ENCODE measurements at places on chromosomes 16 and 17. TPM values are rescaled to one million over a fixed set of nuclear protein-coding genes. Genes with fewer than 3 reads are reported as not detected.

The SLC5A10 gene
- total RNA-seq: not detected

The RGS9 gene
- 3.0 TPM for total RNA-seq

The CDK5RAP3 gene
- 134 TPM for total RNA-seq

The BRIP1 gene
- 0.24 TPM for total RNA-seq

The KRT15 gene
- total RNA-seq: 0.35 TPM

The KRTAP2-2 gene
- total RNA-seq: not detected

The SCNN1G gene
- 8.9 TPM for total RNA-seq

The SPN gene
- total RNA-seq: 0.87 TPM

The CCL16 gene
- not detected for total RNA-seq

The CCDC154 gene
- total RNA-seq: 0.59 TPM

- DNase-seq: no peak
Observed at GRCh38 chr16:11949527-11949926, 7.7 kb upstream of the NPIPB2 start.

DNA sequence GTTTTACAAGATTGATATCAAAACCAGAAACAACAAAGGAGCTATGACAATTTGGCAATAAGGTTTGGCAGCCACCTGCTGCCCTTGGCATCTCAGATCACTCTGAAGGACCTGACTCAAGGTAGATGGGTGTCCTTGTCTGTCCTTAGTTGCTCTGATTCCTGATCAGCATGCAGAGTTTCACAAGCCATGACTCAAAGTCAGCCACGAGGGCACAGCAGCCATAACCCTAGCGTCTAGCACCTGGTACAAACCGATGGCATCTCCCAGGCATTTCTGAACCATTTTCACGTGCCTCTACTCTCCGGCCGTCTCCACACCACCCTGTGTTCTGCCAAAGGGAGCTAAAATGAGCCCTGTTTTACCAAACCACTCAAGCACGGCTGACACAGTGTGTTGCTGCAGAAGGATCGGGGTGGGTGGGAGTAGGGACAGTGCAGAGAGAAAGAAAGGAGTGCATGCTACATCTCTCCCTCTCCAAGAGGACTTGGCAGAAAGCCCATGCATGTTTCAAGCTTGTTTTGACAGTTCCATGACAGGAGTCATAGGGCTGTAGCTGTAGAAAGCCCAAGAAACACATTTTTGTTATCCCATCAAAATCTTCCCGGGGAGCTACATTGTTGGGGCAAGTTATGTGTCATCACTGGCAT is 297.3 kb downstream of the ABCC12 start:
- no peak for DNase-seq

DNA sequence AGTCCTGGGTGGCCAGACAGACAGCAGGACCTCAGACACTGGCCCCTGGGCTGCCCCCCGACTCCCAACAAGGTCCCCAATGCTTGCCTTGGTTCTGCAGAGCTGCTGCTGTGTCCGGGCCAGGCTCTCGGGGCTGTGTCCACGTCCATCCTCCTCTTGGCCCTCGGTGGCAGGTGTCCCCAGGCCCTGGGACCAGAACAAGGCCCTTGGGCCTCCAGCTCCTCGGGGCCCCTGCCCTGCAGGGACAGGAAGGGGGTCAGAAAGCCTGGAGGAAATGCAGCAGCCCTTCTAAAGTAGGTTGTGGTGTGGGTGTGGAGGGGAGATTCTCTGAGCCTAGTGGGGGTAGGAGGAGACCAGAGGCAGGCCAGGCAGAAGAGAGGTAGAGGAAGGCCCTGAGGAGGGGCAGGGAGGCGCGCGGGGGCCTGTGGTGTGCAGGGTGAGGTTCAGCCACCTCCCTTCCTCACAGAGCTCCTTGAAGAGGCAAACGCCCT is 2.5 kb upstream of the AXIN1 start:
- DNase-seq: no peak

DNA sequence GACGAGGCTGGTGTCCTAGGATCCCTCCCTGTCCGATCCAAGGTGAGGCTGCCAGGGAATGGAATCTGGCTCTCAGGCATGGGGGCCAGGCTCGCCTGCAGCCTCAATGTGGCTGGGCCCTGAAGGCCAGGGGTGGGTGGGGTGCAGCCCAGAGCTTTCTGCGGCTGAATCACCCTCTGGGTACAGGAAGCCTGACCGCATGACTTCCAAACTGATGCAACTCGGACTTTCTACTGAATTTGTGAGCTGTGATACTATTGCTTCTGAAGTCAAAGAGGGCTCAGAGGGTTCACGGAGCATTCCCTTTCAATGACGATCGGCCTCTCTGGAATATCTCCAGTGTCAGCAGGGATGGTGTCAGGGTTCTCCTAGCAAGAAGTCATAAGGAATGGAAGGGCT is 123.7 kb downstream of the METRNL start:
- DNase-seq: no peak

GRCh38 chr16:25126820-25127232 is 15.3 kb downstream of the LCMT1 start:
- no peak for DNase-seq

DNA sequence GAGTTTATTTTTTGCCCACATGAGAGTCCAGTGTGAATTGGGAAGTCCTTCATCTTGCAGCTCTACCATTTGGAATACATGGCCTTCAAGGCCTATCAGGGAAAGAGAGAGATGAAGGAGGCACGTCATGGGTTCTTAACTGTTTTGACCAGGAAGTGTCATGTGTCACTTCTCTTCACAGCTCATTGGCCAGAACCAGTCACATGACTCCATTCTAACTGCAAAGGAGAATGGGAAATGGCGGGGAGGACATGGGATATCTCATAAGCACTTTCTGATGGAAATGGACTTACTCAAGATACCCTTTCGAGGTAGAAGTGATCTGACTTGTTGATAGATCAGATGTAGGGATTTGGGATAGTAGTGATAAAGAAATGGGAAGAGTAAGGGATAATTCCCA is 57.9 kb upstream of the CES5A start:
- DNase-seq: no peak

GRCh38 chr17:2083613-2084035 is 28.7 kb downstream of the HIC1 start:
- no peak for DNase-seq

- DNase-seq: no peak
Observed at GRCh38 chr17:41523787-41524186, 4.3 kb downstream of the KRT19 start.

- DNase-seq: no peak
Observed at GRCh38 chr16:53566552-53567245, 63.7 kb upstream of the AKTIP start.

- DNase-seq: no peak
Observed at GRCh38 chr16:15502041-15502725, 67.8 kb downstream of the BMERB1 start.

DNA sequence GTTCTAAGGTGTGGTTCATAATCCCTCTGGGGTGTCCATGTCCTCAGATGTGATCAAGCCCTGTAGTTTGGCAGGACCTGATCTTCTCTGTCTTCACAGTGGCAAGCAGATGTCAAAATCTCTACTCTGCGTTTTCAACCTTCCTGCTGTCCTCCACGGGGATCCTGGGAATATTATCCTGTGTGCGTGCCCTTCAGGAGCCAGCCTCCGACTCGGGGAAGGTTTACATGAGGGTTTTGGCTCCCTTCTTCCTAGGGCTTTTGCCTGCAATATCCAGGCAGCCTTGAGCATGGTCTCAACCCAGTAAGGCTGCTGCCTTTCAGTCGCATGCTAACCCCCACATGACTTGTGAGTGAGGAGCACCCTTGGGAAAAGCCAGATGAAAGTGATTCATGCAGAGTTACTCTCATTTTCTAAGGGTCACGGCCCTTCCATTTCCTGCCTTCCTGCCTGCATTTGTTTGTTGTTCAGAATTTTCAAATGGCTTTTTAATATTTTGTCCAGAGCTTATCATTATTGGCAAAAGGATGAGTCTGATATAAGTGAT is 202.2 kb upstream of the CHMP6 start:
- no peak for DNase-seq

GRCh38 chr16:47375423-47375822 is 85.4 kb downstream of the ITFG1 start:
- no peak for DNase-seq

DNA sequence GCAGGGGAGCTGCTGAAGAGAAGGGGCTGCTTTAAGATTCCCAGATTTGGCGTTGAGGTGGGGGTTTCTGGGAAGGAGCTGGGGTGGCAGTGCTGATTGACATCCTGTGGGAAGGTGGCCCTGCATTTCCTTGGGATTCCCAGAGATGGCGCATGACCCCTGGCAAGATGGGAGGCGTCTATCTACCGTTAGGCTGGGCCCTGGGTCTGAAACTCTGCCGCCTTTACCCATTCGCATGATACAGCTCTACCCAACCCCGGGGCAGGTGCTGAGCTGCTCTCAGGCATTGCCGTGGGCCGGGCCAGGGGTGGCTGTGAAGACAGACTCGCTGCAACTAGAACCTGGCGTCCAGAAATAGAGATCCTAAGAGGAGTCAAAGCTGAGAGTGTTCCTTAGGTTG is 9.9 kb upstream of the MVD start:
- no peak for DNase-seq

DNA sequence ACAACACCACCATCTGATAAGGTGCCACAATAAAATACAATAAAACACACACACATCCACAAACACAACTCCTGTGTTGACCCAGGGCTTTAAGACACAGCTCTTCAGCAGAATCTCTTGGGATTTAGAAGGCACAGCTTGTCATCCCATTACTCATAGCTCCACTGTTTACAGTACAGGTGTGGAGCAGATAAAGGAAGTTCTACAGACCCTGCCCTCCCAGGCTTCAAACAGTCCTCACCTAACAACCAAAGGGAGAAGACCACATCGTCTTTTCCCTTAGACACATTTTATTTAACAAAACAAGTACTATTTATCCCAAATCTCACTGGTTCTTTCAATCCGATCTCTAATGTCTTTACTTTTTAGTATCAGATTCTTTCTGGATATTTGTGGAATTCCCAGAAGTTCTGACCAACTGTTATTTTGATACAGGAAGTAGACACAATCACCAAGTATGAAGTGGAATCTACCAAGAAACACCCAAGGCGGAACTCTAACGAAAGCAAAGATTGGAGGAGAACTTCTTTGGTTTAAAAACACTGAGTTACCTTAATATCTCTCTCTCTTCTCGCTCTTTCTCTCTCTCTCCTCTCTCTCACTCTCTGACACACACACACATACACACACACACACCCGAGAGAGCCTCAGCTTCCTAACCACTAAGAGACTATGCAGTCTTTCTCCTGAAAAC is 46.1 kb downstream of the CYTH1 start:
- DNase-seq: no peak

- DNase-seq: no peak
Observed at GRCh38 chr17:45639297-45639849, 144.7 kb upstream of the CRHR1 start.

GRCh38 chr17:68595496-68595895 is 5.7 kb downstream of the FAM20A start:
- DNase-seq: no peak

DNA sequence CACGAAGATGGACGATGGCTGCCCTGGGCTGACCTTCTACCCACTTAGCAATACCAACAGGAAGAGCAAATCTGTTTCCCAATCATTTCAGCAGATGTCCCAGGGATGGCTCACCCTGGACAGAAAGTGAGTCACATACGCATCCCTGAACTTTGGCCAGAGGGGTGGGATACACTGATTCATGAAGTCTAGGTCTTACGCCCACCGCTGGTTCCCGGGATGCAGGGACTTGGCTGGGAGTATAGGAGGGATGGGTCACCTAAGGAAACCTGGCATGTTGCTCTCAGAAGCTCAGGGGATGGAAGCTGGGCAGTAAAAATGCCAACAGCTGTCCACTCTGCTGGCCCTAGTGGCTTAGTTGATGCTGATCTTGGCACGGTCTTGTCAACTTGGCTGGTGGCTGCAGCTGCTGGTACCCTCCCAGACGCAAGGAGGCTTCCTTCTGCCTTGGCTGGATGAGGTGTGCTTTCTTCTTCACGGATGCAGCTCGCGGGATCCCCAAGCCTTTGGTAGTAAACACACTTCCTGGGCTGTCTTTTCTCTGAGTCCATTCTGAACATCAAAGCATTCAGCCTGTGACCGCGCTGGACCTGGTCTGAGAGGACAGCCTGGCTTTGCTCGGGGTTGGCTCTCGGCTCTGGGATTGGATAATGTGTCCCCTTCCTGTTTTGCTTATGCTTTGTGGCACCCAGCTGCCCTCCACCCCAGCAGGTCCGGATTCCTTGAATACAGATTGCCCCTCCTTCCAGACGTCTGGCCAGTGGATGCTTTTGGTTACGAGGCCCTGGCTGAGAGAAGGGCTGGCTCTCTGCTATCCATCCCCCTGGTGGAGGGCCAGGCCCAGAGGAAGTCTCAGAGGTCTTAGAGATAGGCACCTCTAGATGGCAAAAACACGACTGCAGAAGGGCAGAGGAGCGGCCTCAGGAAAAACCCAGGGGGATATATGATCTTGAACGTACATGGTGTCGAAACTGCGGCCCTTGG is 71.5 kb downstream of the RAP1GAP2 start:
- DNase-seq: peak; percentile 73

GRCh38 chr17:44774271-44775135 is 15.7 kb downstream of the ADAM11 start:
- peak; percentile 92 for DNase-seq

DNA sequence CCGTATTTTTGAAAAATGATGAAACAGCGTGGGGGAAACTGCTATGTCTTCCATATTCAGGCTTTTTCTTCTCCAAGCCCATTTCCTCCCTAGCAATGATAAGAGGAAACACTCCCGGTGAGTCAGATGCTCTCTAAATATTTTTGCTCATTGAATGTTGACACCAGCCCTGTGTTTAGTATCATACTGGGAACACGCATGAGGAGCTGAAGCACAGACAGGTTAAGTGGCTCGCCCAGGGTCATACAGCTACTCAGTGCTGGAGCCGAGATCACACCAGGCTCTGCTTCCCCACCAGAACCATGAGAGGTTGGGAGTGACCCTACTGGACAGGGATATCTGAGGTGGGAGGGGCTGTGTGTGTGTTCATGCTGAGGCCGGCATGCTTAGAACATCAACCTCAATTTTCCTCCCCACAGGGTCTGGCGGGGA is 37.8 kb upstream of the ADGRG1 start:
- DNase-seq: no peak

- no peak for DNase-seq
Observed at GRCh38 chr17:70171159-70171558, 1.8 kb downstream of the KCNJ2 start.

GRCh38 chr16:51168755-51169154 is 17.7 kb upstream of the SALL1 start:
- no peak for DNase-seq

DNA sequence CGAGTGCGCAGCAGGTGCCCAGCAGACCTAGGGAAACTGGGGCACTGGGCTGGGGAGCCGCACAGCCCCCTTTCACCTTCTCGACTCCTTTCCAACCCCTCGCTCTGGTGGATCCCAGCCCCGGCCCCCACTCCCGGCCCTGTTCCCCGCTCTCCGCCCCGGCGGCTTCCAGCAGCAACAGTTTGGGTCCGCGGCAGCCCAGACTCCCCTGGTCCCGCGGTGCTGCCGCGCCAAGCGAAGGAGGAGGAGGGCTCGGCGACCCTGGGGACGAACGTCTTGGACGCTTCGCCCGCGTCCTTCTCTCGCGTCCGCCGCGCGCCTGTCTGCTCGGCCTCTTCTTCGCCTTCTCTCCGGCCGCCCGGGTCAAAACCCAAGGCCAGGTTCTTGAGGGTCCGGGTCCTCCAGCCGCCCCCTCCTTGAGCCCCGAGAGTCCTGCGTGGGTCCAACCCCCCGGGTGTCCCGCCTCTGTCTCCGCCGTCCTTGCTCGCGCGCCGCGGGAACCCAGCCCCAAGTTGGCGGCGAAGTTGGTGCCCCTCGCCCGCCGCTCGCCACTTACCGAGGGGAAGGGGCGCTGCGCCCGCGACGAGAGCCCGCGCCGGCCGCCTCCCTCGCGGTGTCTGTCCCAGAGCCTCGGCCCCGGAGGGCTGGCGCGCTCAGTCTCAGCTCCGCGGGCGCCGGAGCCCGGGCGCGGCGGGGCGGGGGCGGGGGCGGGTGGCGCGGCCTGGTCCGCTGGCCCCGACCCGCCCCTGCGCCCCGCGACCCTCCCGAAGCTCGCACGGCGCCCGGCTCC is 1.4 kb upstream of the GRIN2C start:
- no peak for DNase-seq

Measured in pancreas (tissue), 10 donors.